ENCODE measurements at places on chromosomes 2 and 18. TPM values are rescaled to one million over a fixed set of nuclear protein-coding genes. Genes with fewer than 3 reads are reported as not detected.

BCL11A gene
- total RNA-seq, result 0.11 TPM

ZNF385B gene
- 1.2 TPM for total RNA-seq

- DNase-seq, result no peak
Observed at GRCh38 chr2:71313016-71313766, 18.4 kb upstream of the ZNF638 start.

MC2R gene
- total RNA-seq, result not detected

- DNase-seq, result no peak
Observed at GRCh38 chr18:11831921-11832320, 19.3 kb upstream of the CHMP1B start.

RGPD4 gene
- total RNA-seq, result not detected

DNA sequence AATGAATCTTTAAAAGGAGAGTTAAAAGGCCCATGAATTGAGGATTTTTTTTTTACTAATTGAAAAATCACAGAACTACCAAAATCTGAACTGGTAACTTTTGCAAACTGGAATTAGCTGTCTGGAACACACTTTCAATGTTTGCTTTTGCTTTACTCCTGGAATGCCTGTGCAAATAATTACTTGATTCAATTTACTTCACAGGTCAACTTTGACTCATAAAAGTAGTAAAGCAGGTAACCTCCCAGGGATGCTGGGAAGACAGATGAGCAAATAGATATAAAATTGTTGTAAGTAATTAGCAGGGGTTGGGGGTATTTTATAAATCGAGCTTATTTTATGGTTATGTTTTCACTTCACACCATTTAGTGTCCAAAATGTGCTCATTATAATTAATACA, 398.3 kb upstream of the HNRNPA3 start:
- DNase-seq, result no peak

GRCh38 chr2:241358470-241358869, 2.4 kb downstream of the FARP2 start:
- DNase-seq, result no peak

GRCh38 chr2:63712748-63713147, 124.0 kb downstream of the MDH1 start:
- peak; percentile 73 for DNase-seq

CKAP2L gene
- total RNA-seq, result 0.05 TPM

GRCh38 chr2:157173740-157174184, 83.7 kb upstream of the GALNT5 start:
- DNase-seq, result peak; percentile 87

All from myocyte (in vitro differentiated cells).